A549 (cell line): ENCODE measurements at places on chromosomes 6 and 20.
A peak's percentile ranks its signal among the peaks of the same experiment; 100 is the strongest.

DNA sequence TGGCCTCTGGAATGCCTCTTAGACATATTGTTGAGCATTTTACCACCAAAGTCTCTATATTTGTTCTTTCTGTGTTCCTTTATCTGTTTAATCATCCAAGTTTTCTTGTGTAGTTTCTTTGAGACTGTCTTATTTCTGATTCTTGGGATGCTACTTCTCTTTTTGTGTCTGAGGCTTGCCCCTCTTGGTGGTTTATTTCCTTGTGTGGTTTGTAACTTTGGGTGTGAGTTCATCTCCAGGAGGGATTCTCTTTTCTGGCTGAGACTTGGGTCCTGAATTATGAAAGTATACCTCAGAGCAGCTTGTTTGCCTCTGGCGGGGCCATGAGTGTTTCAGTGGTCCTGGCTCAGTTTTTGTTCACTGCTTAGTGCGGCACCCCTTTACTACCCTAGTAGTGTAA, 33.9 kb downstream of the PPARD start:
- DNase-seq, result no peak

DNA sequence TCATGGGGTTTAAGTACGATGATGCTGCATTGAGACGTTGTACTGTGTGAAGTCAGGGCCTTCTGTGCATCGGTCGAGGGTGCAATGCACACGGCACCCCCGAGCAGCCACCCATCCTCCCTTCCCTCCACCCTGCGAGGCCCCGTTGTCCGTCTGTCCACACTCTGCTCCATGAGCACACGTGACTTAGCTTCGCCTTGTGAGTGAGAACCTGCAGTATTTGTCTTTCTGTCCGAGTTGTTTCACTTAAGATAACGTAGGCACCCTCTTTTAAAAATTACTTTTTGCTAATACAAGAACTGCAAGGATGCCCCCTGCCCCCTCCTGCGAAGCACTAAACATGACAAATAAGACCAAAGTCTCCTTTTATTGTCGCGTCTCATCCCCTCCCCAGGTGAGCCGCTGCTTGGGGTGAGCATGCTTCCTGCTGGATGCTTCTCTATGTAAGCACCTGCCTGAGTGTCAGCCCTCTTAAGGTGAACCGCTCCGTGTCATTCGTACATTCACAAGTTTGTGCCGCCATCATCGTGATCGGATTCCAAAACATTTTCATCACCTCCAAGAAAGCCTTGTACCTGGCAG, 3.6 kb upstream of the RBBP8NL start:
- DNase-seq, result no peak

GRCh38 chr20:1926237-1926636, 31.0 kb downstream of the SIRPA start:
- DNase-seq, result no peak

DNA sequence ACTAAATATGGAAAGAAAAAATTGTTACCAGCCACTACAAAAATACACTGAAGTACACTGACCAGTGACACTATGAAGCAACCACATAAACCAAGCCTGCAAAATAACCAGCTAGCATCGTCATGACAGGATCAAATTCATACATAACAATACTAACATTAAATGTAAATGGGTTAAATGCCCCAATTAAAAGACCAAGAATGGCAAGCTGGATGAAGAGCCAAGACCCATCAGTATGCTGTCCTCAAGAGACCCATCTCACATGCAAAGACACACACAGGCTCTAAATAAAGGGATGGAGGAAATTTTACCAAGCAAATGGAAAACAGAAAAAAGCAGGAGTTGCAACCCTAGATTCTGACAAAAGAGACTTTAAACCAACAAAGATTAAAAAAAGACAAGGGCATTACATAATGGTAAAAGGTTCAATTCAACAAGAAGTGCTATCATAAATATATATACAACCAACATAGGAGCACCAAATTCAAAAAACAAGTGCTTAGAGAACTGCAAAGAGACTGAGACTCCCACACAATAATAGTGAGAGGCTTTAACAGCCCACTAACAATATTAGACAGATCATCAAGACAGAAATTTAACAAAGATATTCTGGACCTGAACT, 104.8 kb downstream of the HACE1 start:
- no peak for DNase-seq

DNA sequence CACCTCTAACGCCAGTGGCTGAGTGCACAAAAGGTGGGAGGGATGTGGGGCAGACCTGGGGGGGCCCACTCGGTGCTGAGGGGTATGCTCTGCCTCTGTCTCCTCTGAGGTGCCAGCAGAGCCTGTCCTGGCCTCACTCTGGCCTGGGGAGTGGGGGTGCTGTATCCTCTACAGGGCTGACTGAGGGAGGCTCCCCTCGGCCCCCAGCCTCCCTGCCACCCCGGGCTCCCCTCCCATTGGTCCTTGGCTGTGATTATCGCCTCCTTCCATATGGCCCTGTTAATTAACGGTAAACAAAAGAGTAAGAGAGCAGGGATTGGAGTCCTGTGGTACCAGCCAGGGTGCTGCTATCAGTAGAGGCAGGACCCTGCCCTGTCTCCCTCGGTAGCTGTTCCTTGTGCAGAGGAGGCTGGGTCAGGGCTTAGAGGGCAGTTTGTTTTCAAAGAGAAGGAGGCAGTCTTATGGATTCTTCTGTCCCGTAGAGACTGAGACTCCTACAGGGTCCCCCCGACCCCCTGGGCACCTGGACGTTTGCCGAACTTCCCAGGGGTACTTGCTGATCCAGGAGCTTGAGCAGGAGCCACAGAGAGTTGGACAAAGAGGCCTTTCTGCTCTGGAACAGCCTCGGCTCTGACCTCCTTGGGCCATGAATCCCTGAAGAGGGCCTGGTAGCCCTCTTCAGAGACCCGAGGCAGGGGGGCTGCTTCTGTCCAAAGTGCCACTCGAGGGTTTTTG, 1.8 kb downstream of the MYT1 start:
- DNase-seq, result no peak

DNA sequence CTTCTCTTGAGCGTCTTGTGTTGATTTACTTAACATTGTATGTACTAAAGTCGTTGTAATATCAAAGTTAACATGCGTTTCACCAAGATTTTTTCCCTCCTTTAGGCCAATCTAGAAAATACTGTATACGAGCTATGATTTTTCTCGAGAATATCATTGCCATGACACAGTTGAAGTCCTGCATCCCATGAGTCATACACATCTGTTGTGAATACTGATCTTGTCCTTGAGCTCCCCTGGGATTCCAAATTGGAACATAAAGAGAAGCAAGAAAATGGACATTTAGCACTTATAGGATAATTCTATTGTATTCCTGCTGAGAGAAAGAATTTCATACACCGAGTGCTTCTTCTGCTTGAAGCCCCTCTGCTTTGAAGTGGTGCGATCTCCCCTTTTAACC, 109.6 kb downstream of the SLC35B3 start:
- no peak for DNase-seq

DNA sequence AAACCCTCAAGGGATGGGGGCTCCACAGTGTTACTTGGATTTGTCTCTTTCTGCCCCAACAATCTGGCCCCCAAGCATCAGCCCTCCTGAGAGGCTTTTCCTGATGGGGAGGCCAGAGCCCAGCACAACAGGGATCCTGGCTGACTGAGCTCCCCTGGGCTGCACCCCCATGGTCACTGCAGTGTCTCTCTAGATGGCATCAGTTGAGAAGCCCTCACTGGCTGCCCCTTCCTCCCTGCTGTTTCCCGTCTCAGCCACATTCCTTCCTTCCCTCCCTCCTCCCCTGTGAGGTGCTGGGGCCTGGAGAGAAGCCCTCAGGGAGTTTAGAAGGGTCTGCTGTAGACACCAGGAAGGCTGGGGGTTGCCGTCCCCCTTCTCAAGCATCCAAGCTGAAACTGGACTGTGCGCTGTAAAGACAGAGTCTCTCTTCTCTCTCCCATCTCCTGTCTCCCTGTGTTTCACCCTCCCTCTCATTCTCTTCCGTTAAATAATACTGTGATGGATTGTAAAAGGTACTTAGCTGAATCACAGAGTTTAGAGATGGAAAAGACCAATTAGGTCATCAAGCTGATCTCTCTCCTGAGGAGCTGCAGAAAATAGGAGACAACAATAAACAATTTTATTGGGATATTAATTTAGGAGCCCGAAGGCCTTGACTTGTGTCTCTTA, 29.7 kb downstream of the SAYSD1 start:
- DNase-seq, result no peak

DNA sequence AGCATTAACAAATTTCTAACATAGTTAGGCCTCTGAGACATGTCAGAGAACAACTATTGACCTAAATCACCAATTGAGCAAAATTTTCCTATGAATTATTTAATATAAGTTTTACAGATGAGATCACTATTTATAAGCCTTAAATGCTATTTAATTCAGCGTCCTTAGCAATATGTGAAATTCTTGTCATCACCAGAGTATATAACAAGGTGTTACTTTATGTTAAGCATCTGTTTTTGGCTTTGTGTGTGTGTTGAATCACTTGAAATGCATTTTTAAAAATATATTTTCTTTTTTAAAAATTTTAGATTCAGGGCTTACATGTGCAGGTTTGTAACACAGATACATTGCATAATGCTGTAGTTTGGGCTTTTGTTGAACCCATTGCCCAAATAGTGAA, 794.1 kb downstream of the EYS start:
- no peak for DNase-seq

- DNase-seq, result no peak
Measured at GRCh38 chr20:10462516-10462915, 27.4 kb downstream of the SLX4IP start.

GRCh38 chr6:166957087-166957804, 896 bp upstream of the RNASET2 start:
- no peak for DNase-seq

- no peak for DNase-seq
Measured at GRCh38 chr6:33276581-33276863, 401 bp upstream of the B3GALT4 start.

DNA sequence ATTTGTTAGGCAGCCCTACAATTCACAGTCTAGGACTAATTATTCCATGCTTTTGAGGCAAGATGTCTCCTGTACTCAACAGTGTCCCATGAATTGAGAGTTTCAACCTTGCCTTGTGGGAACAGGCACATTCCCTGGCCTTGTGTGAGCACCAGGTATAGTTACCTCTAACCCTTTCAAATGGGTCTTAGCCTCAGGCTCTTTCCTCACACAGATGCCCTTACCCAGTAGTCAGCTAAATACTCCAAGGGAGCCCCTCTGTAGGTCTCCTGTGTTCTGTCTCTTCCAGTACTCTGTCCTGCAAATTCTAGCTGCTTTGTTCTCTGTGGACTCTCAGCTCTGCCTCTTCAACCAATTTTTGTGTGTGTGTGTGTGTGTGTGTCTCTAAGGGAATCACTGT, 135.3 kb downstream of the ZFAND3 start:
- no peak for DNase-seq

GRCh38 chr6:108869876-108870275, 21.7 kb downstream of the ARMC2 start:
- DNase-seq, result no peak

DNA sequence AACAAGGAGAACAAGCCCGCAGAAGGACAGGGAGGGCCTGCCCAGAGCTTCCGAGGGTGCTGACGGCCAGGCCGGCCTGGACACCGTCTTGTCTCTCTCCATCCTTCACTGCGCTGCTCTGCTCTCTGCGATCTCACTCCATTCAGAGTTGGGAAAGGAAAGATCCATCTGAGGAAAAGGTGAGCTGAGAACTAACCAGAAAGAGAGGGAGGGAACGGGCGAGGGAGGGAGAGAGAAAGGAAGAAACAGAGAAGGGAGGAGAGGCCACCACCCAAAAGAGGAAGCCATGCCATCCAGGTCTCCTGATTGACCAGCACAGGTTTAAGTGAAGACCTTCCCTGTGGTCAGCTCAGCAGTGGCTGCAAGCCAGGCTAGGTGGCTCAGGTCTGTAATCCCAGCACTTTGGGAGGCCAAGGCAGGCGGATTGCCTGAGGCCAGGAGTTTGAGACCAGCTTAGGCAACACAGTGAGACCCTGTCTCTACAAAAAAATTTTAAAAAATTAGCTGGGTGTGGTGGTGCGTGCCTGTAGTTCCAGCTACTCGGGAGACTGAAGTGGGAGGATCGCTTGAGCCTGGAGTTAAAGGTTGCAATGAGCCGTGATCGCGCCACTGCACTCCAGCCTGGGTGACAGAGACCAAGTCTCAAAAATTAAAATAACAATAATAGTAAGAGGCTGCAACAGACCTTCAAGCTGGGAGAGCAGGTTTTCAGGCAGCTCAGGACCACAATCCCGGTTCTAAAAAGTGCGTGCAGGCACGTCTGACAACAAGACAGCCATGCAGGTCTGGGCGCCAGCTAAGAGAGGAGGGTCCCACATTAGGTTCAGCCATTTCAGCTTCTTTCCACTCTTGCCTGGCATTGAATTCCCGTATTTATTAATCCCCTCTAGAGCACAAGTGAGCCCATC, 34.2 kb upstream of the DLGAP4 start:
- no peak for DNase-seq

- DNase-seq, result peak; percentile 11
Measured at GRCh38 chr6:108947114-108947854, 99.1 kb downstream of the ARMC2 start.

DNA sequence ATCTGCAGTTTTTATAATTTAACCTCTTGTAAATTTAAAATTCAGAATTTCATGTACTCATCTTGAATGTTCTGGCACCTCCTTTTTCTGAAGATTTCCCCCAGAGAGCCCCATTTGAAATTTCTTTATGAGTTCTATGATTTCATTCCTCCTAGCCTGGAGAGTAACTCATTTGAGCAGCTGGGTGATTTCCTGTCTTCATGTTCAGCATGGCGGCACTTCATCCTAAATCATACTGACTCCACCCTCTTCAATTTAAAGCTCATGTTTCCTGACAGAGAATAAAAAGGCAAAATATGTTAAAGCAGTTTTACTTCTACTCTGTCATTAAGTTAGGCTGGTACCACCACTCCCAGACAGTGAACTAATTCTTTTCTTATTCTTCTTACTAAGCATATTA, 250.9 kb upstream of the POU3F2 start:
- DNase-seq, result no peak

GRCh38 chr6:166456395-166457156, 73.8 kb upstream of the MPC1 start:
- no peak for DNase-seq

DNA sequence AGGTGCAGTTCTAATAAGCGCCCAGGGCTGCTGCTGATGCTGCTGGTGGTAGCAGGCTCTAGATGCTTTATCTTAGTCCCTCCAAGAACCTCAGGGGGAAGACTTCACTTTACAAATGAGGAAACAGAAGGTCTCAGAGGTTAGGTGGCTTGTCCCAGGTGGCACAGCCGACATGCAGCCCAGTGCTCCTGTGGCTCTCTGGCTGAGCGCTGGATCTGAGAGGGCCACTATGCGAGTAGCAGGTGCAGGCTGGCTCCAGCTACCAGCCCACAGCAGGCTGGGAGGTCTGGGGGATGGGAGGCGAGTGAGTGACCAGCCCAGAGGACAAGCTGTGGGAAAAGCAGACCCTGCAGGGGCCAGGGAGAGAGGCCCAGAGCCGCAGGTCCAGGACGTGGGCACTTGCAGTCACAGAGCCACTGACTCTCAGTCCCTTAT, 90.9 kb downstream of the PRND start:
- DNase-seq, result no peak

GRCh38 chr6:112911959-112912358, 564.8 kb downstream of the RFPL4B start:
- no peak for DNase-seq

DNA sequence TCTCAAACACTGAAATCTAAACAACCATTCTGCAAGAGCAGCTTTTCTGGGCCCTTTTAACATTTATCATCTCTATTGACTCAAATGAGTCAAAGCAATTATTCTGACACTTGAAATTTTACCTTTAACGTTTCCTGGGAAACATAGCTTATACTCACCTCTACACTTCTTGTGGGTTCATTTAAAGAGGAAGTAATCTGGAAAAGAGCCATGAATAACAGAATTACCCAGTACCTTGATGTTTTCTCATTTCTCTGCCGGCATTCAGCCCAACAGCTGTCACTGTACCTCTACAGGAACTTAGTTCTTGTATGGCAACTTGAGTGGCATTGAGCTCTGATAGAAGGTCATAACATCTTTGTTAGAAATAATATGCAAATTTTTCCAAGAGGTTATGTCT, 272.2 kb downstream of the KCNQ5 start:
- no peak for DNase-seq
